ENCODE measurements at places on chromosomes 11 and 22.

DNA sequence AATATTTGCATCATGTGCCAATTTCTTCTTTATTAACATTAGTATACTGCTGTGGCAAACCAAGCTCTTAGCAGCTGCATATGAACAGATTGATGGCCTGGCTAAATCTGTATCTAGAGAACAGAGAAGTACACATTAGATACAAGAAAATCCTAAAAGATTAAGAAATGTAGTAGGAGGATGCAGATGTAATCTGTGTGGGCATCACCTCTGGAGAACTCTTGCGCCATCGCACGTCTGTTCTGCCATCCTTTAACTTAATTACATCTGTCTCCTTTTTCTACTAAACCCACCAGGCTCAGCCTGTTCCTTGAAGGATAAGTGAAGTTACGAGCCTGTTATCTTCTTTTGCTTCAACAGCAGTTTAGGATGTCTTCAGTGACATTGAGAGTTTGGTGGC is 196.4 kb upstream of the PITPNB start:
- DNase-seq, result no peak

GRCh38 chr11:27416568-27417176 is 53.7 kb upstream of the CCDC34 start:
- DNase-seq, result no peak

GRCh38 chr22:36383110-36383581 is 4.6 kb downstream of the MYH9 start:
- DNase-seq, result peak; percentile 97

- DNase-seq, result no peak
Observed at GRCh38 chr22:42945736-42946135, 69.2 kb downstream of the PACSIN2 start.

- no peak for DNase-seq
Observed at GRCh38 chr11:62702246-62702645, 5.0 kb downstream of the BSCL2 start.

GRCh38 chr11:58573451-58574104 is 2.1 kb downstream of the LPXN start:
- DNase-seq, result peak; percentile 79

- DNase-seq, result no peak
Observed at GRCh38 chr11:22194907-22195306, 2.0 kb downstream of the ANO5 start.

- DNase-seq, result no peak
Observed at GRCh38 chr22:31378123-31378522, 21.3 kb upstream of the DRG1 start.

DNA sequence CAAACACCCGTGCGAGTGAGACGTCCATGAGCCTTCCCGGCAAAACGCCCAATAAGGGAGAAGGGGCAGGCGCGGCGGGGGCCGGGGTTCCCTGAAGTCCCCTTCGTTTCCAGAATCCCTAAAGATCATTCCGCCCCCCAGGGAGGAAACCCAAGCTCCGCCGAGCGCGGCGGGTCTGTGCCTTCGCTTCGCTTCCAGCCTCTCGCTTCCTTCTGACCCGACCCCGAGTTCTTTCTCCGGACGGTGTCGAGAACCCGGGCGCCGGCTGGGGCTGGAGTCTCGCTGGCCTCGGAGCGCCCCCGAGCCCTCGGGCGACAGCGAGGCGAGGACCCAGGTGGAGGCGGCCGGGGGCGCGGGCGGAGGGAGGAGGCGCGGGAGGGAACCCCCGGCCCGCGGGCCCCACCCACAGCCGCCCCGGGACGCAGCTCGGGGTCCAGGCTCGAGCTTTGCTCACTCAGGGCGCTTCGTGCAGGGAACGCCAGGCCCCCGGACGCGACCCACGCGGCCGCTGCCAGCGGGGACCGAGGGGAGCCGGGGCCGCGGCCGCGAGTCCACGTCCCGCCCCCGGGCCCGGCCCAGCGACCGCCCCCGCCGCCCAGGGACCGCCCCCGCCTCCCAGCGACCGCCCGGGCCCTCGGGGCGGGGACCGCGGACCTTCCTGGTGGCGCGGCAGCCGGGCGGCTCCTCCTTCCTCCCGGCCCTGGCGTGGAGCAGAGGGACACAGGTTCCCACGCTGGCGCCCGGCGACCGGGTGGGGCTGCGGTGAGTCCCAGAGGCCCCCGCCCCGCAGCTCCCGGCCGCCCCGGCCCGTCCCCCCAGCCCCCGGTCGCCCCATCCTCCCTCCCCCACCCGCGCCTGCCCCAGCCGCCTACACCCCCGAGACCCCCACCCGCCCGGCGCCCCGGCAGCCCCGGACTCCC is at the start of gene PGGHG:
PGGHG (plus strand) TSS at position 649 of the 920 bp plus-strand sequence. CDS start 691 bp downstream, outside the sequence.
- DNase-seq, result peak; percentile 65

GRCh38 chr11:75949023-75949672 is 134.1 kb downstream of the UVRAG start:
- no peak for DNase-seq

DNA sequence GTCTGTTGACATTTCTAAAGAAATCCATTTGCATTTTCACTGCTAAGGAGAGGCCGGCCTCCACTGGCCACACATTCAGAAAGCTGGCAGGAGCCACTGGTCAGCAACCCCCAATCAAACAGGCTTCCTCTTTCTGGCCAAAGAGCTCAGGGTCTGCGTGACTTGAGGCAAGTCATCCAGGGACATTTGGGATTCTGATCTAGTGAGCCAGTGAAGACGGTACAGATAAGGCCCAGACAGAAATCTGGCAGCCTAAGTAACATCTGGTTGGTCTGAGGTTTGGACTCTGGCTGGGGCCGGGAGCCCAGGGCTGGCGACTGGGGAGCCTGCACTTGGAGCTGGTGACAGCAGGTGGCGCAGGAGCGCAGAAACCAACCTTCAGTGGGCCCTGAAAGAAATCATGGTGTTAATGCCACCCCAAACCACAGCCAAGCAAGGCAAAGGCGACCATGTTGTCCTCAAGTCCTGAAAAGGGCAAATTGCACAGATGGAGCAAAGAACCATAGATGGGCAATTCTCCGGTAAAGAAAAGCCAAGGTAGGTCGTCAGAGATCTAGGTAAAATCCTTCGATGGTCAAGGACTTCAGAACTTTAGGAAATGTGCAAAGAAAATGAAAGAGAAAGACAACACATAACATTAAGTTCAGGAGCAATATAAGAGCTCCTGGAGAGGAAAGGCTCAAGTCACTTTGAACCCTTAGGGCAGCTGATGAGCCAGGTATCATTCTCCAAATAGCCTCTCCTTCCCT is 99.4 kb upstream of the BLID start:
- DNase-seq, result peak; percentile 54

DNA sequence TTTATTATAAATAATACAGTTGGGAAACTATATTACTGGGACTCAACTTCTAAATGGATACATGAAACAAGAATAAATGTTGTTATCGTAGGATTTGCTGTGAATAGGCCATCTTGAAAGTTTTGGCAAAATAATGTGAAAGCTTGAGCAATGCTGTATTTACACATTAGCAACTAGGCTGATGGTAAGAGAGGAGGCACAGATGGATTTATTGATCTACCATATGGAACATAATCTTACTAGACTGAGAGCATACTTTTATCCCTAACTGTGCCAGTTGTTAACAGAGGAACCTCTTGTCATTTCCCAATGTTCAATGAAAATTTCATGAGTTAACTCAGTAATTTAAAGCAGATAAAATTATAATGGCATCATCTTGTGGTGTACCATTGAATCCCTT is 22.8 kb downstream of the APIP start:
- no peak for DNase-seq

DNA sequence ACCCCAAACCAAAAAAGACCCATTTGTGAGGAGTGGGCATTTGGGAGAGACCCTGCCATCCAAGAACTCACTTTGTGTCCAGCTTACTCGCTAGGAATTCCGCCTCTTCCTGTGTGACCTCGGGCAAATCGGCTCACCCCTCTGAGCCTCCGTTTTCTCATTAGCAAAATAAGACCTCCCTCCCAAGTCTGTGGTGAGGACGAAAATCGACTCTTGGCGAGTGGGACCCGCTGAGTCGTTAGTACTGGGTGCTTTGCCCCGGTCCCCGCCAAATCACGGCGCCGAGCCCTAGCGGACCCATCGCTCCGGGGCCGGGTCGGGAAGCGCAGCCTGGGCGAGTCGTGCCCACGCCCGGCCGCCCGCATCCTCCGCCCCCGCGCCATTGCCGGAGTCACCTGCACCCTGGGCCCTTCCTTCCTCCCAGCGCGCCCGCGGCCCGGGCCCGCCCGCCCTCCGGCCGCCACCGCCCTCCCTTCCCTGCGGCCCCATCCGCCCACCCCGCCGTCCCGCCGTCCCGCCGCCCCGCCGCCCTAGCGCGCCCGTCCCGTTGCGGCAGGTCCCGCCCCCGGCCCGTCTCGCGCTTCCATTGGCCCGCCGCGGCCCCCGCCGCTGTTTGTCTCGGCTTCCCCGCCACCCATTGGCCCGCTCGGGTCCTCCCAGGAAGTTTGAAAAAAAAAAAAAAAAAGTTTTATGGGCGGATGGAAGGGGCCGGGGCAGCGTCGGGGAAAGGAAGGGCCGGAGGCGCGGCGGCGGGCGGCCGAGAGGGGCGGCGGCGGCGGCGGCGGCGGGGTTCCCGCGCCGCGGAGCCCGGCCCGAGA is 48.9 kb downstream of the TRIOBP start:
- peak; percentile 92 for DNase-seq

DNA sequence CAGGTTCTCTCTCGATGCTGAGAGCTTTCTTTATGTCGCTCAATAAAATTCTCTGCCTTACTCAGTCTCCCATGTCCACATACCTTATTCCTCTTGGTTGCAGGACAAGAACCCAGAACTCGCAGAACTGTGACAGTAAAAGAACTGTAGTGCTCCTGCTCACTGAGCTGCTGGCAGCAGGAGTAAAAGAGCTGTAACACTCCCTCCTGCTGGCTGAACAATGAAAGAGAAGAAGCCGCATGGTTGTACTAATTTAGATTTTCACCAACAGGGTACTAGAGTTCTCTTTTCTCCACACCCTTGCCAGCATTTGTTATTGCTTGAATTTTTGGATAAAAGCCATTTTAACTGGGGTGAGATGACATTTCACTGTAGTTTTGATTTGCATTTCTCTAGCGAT is 433.2 kb downstream of the GUCY1A2 start:
- peak; percentile 19 for DNase-seq

- DNase-seq, result peak; percentile 10
Observed at GRCh38 chr22:20426259-20426615, 11.4 kb downstream of the SCARF2 start.

- DNase-seq, result no peak
Observed at GRCh38 chr22:50487290-50488005, 789 bp downstream of the MIOX start.

DNA sequence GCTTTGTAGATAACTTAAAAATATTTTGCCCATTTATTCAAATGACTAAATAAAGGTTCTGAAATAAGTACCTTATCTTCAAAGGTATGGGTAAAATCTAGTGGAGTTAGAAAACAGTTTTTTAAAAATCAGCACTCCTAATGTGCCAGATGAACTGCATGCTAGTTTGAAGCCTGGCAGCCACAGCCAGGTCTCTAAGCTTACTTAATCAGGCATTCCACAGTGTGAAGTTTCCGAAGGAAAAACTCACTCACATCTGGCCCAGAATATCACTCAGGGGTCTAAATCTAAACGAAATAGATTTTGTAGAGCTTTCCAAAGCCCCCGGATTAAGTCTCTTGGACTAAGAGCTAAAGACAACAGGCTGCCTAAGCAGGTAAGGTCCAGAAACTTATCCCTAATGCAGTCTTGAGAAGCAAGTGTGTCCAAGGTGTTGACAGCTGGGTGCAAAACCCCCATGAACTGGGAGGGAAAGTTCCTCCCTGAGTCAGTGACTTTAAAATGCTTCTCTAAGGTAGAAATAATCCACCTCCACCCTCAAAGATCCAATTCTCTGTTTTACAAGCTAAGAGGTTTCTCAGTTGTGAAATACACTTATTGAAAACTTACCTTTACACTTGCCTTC is 157.6 kb downstream of the FCHSD2 start:
- no peak for DNase-seq

DNA sequence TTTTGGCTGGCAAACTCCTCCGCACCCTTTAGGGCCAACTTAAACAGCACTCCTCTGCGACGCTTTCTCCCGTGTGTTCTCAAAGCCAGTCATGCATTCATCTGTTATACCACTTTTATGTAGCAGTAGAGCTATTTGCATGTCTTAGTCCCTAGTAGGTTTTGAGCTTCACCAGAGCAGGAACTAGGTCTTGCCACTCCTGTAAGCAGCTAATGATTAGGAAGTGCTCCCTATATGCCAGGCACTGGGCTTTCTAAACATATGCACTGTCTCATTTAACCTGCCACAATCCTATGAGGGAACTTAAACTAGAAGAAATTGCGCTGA is 180.8 kb downstream of the DBX1 start:
- no peak for DNase-seq

DNA sequence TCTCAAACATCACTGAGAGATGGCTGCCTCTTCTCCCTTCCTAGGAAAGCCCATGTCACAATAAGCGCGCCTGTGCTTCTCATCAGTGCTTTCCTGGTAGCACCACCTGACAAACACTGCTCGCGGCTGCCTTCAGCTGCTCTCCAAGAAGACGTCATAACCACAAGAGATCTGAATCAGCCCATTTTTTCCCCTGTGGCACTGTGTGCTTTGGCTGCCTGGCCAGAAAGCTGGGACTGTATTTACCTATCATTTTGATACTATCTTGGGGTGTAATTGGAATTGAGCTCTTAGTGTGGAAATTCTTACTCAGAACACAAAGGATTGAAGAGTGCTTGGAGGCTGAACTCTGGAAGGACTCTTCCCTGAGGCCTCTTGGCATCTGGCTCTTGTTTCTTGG is 50.3 kb upstream of the EHF start:
- peak; percentile 75 for DNase-seq

DNA sequence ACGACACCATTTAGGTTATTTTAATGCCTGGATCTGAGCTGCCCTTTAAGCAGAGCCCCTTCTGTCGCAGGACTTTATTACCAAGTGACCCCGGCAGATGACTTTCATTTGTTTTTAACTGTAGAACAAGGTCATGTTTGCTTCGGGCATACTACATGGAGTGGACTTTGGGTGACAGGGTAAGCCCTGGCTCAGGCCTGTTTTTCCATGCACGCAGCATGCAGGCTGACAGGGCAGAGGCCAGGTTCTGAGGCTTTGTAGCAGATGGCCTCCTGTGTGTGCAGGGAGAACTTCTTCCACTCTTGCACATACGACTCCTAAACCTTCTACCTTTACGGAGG is 50.5 kb downstream of the SNX19 start:
- no peak for DNase-seq

DNA sequence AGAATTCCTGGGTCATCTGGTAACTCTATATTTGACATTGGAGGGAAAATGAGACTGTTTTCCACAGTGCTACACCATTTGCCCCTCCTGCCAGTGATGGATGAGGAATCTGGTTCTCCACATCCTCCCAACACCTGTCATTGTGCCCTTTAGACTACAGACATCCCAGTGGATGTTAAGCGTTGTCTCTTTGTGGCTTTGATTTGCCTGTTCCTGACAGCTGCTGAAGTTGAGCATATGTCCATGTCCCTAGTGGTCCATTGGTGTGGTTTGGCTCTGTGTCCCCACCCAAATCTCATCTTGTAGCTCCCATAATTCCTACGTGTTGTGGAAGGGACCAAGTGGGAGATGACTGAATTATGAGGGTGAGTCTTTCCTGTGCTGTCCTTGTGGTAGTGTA is 88.5 kb downstream of the BRD1 start:
- DNase-seq, result no peak

DNA sequence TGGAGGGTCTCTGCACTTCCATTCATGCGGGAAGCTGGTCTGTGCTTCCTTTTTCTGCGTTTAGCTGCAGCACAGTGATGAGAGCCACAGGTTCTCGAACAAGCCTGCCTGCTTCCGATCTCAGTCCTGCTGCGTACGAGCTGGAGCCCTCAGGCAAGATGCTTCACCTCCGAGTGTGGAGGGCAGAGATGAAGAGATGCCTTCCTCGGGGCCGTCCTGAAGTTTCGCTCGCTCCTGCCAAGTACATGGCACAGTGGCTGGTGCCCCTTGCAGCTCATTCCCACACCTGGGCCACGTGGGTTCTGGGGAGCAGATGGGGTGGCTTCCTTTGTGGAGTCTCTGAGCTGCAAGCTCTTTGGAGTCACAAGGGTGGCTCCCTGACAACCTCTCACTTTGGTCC is 19.5 kb upstream of the TESMIN start:
- DNase-seq, result no peak

Data from RPMI8226 (cell line).